GM12892 (cell line): ENCODE measurements at places on chromosomes 3 and 15.

GRCh38 chr3:10740954-10741353, 75.1 kb upstream of the SLC6A11 start:
- DNase-seq, result no peak

GRCh38 chr15:50879016-50879617, 29.4 kb upstream of the AP4E1 start:
- DNase-seq, result no peak

GRCh38 chr15:60674704-60675395, 195.9 kb upstream of the ICE2 start:
- DNase-seq, result no peak

DNA sequence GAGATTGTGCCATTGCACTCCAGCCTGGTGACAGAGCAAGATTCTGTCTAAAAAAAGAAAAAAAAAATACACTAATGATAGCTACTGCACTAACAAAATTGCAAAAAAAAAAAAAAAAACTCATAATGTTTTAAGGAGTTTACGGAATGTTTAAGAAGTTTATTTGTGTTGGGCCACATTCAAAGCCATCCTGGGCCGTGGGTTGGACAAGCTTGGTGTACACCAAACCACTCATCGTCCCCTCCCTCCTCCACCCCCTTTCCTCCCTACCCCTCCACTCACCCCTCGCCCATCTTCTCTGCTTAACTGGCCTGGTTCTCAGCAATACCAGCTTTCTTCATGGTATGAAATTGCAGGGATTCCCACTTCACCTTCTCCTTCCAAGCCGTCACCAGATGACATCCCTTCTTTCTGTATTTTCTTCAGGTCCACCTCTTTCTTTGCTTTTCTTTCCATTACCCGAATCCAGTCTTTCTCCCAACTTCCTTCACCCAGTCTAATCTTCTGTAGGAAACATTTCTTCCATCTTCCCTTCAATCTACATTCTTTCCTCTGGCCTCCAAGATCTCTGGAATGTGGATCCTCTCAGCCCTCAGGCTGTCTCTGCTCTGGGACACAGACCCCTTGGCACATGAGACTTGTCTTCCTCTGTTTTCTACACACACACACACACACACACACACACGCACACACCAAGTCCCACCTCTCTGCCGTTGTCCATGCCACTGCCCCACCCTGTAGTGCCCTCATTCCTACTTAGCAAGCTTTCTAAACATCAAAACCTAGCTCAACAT, 3.5 kb upstream of the MESP1 start:
- no peak for DNase-seq

DNA sequence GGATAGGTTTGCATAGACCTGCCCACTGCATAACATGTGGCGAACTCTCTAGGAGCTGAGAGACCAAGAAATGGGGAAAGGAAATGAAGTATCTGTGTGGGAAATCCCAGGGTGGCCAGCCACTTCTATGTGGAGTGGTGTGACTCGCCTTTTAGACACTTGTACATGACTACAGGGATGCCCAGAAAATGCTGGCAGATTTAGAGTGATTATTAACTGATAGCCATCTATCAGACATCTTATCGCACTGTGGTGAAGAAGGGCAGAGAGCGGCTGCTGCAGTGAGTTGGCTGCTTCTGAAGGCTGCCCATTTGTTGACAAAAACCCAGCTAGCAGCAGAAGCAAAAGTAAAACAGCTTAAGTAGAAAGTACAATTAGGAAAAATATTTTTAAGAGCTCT, 18.1 kb upstream of the STAC start:
- no peak for DNase-seq

- DNase-seq, result no peak
These were observed 163.1 kb upstream of the GALNT15 start for GRCh38 chr3:16011376-16011775.

GRCh38 chr3:131705099-131705498, 202.3 kb upstream of the MRPL3 start:
- DNase-seq, result no peak

DNA sequence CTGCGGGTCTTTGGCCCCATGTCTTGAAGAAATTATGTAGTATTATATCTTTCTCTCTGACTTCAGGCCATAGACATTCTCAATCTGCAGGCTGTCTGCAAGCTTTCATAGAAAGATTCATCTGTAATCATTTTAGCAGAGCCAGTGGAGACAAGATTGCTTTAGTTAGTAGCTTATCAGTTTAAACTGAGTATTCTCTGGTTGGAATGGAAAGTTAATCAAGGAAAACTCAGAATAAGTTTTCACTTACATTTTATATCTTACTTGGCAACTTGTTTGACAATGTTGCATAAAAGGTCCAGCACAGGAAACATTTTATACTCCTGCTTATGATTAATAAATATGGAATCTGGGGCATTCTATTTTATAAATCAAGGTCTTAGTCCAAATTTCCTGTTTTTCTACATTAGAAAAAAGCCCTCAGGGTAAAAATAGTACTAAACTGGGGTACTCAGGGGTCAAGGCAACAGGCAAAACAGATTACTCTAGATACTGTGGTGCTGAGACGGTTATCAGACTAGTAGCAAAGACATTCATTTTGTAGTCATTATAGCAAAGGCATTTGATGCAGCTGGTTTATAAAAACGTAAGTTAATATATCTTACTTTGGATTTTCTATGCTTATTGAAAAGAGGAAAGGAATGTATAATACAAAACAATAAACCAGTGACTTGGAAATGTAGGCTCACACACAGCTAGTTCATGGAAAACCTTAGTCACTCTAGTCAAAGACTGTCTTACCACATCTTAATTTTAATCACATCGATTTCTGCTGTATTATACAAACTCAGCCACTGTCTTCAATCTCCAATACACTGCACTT, 45.2 kb upstream of the FILIP1L start:
- DNase-seq, result no peak

GRCh38 chr3:94694894-94695293, 632.0 kb downstream of the NSUN3 start:
- no peak for DNase-seq
